ENCODE measurements at places on chromosomes 1 and 21. TPM values are rescaled to one million over a fixed set of nuclear protein-coding genes. Genes with fewer than 3 reads are reported as not detected.

OR2L13 gene
- total RNA-seq, result not detected

HENMT1 gene
- total RNA-seq, result 2.2 TPM

OMA1 gene
- 5.1 TPM for total RNA-seq

C1QTNF12 gene
- 3.9 TPM for total RNA-seq

CELSR2 gene
- total RNA-seq, result 10.0 TPM

GPA33 gene
- total RNA-seq, result 1.2 TPM

TAL1 gene
- 0.17 TPM for total RNA-seq

HSD3B1 gene
- total RNA-seq, result 2.8 TPM

INSRR gene
- total RNA-seq, result not detected

KRTAP10-9 gene
- not detected for total RNA-seq

HSF2BP gene
- total RNA-seq, result 3.2 TPM

F5 gene
- 0.10 TPM for total RNA-seq

KRTAP19-1 gene
- total RNA-seq, result not detected

ELAVL4 gene
- total RNA-seq, result not detected

SELE gene
- not detected for total RNA-seq

PLPP3 gene
- 1.2 TPM for total RNA-seq

KRTAP12-4 gene
- not detected for total RNA-seq

RBBP5 gene
- 16.2 TPM for total RNA-seq

ANKRD34A gene
- total RNA-seq, result 5.8 TPM

GNAT2 gene
- total RNA-seq, result not detected

SLC9C2 gene
- not detected for total RNA-seq
